GM23248 (cell line): ENCODE measurements at places on chromosomes 13 and 19.

DNA sequence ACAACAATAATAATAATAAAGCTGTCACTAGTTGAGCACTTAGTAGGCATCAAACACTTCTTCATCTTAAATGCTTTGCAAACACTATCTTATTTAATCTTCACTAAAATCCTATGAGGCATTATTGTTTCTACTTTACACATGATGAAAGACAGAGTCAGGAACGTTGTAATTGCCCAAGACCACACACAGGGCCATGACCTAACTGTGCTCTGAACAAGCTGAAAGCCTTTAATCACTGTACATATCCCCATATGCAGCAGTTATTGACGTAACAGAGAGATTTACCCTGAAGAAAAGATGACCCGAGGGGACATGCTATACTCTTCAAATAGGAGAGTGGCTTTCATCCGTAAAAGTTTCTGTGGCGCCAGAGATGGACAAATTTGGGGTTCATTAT, 53.0 kb downstream of the SACS start:
- peak; percentile 56 for DNase-seq

- peak; percentile 91 for DNase-seq
These were observed 404 bp downstream of the C19orf44 start for GRCh38 chr19:16496613-16496983.

- DNase-seq, result peak; percentile 99
These were observed 292.1 kb downstream of the SPRY2 start for GRCh38 chr13:80048802-80049201.

- no peak for DNase-seq
These were observed 679 bp downstream of the ZNF471 start for GRCh38 chr19:56508290-56508778.

DNA sequence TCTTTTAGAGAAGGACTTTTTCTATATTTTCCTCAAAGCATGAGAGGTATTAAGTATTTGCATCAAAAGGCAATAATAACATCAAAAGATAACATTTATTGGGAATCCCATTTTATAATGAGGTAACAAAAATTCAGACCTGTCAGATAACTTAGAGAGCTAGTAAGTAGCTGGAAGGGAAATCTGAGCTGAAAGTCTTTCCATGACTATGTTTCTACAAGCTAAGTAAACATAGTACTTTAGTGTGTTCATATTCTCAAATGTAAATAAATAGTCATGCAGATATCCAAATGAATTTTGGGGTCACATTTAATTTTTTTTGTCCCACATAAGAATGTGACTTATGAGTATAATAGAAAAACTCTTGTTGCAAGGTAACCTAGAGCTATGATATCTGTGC, 87.3 kb upstream of the FBXL3 start:
- no peak for DNase-seq

GRCh38 chr13:44976949-44977583, 12.2 kb downstream of the NUFIP1 start:
- no peak for DNase-seq

DNA sequence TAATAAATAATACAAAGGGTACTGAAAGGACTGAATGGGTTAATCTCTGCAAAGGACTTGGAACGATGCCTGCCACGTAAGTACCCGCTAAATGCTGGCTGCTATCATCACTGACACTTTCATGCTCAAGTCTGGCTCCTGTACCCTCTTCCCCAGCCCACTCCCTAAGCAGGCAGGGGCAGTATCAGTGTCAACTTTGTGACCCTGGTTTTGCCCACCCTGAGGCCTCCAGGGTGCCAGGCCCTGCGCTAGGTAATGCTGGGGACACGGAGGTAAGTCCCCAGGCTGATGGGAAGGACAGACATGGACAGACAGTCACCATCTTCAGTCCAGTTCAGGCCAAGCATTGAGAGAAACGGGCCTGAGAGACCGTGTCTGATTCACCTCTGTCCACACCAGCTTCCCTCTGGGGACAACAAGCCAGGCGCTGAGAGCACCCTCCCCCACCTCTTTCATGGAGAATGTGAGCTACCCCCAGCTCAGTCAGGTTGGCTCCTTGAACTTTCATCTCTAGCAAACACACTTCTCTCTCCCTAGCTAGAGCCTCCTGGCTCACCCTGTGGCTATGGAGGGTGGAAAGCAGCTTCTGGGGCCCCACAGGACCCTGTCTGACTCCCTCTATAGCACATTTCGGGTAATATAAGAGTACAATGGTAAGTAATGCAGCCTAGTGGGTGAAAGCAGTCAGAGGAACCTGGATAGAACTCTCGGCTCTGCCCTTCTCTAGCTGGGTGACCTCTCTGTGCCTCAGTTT, 800 bp downstream of the ETFB start:
- peak; percentile 84 for DNase-seq
